ENCODE measurements at places on chromosomes 1 and 21.

DNA sequence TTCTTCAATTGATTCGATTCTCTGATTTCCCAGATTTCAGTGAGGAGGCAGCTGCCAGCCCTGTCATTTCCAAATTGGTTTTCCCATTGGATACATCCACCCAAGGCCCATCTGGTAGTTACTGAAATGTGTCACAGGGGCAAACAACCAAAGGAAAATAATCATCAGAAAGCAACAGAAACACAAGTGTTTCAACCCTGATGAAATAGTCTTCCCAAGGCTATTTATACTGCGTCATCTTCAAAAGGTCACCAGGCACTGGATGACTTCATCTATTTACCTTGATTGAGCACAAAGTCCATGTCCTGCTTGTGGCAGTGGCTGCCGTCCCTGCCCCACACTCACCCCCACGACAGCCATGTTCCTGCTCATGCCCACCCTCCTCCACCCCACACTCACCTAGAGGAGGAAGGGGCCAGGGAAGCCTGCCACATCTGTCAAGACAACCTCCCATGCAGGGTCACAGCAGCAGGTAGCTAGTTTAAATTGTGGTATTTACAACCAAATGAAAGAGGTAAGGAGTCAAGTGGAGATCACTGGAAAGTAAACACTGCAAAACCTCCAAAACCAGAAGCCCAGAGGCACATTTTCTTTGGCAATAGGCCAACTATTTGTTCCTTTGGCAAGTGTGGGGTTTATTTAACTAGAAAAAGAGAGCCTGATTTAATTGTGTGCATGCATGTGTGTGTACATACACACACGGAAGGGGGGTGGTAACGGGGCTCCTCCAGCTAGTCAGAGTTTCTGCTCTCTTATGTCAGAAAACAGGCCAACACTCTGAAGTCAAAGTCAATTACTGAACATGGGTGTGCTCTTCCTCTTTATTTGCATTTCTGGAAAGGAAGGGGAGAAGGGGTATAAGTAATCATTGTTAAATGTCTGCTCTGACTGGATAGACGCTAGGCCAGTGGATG lies 49.5 kb upstream of the RAB4A start:
- no peak overlapping the region for H3K4me3 ChIP-seq
- H3K36me3 ChIP-seq, result no peaks in the 10 kb centered on the region
- no peak for DNase-seq
- H3K27ac ChIP-seq, result no peak overlapping the region
- H3K4me1 ChIP-seq, result no peaks in the 10 kb centered on the region

DNA sequence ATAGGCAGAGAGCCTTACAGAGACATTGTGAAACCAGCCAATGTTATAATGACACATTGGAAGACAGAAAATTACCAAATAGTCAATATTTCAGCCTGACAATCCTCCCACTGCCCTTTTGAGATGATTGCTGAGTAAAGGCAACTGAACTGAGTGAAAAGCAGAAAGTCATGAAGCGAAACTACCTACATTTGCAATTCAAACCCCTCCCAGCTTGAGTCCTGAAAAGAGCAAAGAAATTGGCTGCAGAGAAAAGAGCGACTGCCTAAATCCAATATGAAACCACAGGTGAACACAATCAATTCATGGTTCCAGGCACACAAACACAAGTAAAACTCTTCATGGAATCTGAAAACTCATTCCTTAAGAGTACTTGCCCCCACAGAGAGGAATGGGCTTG lies 143.4 kb upstream of the CHRM3 start:
- no peak overlapping the region for H3K27ac ChIP-seq
- H3K27me3 ChIP-seq, result no peaks in the 10 kb centered on the region
- no peak overlapping the region for H3K4me3 ChIP-seq
- no peaks in the 10 kb centered on the region for H3K4me1 ChIP-seq

DNA sequence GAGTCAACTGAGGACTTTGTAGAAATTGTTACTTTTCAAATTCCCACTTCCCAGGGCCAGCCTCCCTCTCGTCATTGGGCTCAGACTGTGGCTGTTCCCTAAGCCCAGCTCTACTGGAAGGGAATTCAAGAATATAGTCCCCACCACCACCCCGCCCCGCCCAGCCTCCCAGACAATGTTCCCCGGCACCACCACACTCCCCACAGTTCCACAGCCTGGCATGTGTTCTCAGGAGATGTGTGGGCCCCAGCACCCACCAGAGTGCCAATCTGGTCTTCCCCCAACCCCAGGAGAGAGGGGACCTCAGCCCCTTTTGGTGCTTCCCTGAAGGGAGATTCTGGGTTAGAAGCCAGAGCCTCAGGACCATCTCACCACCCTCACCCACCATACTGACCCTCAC lies 120.1 kb downstream of the SYT2 start:
- no peak overlapping the region for H3K27ac ChIP-seq
- peaks cover 30% of the 10 kb centered on the region for H3K36me3 ChIP-seq
- H3K27me3 ChIP-seq, result no peaks in the 10 kb centered on the region
- H3K4me1 ChIP-seq, result peaks cover 12% of the 10 kb centered on the region
- DNase-seq, result no peak

GRCh38 chr1:175287849-175288248 lies 95.3 kb upstream of the KIAA0040 start:
- H3K4me1 ChIP-seq, result peaks cover 10% of the 10 kb centered on the region
- H3K27me3 ChIP-seq, result no peaks in the 10 kb centered on the region
- H3K36me3 ChIP-seq, result no peaks in the 10 kb centered on the region
- no peak overlapping the region for H3K27ac ChIP-seq
- DNase-seq, result no peak

DNA sequence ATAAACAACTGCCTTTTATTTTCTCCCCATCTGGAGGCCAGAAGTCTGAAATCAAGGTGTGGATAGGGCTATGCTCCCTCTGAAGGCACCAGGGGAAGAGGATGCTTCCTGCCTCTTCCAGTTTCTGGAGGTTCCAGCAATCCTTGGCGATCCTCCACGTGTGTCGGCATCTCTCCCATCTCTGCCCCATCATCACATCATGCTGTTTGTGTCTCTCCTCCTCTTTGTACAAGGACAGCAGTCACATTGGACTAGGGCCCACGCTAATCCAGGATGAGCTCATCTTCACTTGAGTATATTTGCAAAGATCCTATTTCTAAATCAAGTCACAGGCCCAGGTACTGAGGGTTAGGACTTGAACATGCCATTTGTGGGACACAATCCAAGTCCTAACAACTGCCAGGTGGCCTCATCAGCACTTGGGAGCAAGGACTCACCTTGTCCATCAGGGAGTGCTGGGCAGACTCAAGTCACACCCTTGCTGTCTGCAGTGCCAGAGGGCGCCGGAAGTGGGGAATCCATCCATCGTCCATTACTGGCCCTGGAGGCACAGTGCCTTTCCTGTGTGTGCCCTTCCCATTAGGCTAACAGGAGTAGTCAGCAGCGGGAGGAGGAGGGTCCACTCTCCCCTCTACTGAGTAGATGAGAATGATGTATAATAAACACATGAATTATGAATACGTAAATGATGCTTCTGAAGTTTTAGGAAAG lies 185.4 kb upstream of the AJAP1 start:
- no peak overlapping the region for H3K4me3 ChIP-seq
- DNase-seq, result no peak
- no peak overlapping the region for H3K27ac ChIP-seq
- no peaks in the 10 kb centered on the region for H3K4me1 ChIP-seq
- peaks cover 4% of the 10 kb centered on the region for H3K27me3 ChIP-seq

GRCh38 chr1:202979459-202979858 lies 12.4 kb upstream of the CYB5R1 start:
- H3K4me1 ChIP-seq, result no peaks in the 10 kb centered on the region
- DNase-seq, result no peak
- H3K27ac ChIP-seq, result no peak overlapping the region

DNA sequence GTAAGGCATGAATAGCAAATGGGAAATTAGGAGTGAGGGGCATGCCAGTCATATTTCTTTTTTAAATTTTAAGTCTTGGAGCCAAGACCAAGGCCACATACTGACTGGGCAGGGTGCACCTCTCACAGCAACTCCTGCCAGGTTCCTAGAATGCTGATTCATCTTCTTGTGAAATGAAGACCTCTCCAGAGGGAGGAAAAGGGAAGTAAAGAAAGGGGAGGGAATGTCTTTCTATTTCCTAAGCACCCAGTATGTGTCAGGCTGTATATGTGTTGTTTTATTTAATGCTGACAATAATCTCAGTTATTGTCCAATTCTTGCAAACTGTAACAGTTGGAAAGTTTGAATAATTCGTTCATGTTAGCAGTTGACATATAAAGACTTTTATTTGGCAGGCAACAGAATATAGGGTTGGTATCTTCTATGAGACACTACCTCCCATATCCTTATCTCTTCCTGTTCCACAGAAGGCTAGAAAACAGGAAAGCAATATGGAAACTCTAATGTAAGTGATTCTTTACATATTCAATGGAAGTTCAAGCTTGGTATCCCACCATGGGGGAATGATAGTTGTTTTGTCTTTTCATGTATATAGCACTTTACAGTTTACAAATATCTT lies 259.1 kb upstream of the USP24 start:
- H3K4me1 ChIP-seq, result no peaks in the 10 kb centered on the region
- H3K27ac ChIP-seq, result no peak overlapping the region
- H3K36me3 ChIP-seq, result no peaks in the 10 kb centered on the region
- no peak overlapping the region for H3K4me3 ChIP-seq
- no peak for DNase-seq

DNA sequence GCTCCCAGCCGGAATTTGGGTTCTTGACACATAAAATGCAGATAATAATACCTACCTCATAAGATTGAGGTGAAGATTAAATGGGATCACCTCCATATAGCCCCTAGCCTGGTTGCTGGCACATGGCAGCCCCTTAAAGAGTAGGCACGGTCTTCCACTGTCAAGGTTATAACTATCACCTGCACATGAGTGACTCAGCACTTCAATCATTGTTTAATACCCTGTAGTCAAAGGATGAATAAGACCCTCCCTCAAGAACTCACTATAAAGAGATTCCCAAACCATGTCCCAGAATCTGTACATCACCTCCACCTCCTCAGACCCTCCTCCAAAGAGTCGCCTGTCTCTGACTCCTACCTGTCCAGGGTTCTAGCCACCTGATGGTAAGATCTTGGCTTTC lies 6.5 kb upstream of the LMNA start:
- no peaks in the 10 kb centered on the region for H3K36me3 ChIP-seq
- H3K4me3 ChIP-seq, result no peak overlapping the region
- peak overlapping the region; percentile 100 for H3K27ac ChIP-seq
- no peak for DNase-seq
- peaks cover 14% of the 10 kb centered on the region for H3K27me3 ChIP-seq
- peaks cover 22% of the 10 kb centered on the region for H3K4me1 ChIP-seq

DNA sequence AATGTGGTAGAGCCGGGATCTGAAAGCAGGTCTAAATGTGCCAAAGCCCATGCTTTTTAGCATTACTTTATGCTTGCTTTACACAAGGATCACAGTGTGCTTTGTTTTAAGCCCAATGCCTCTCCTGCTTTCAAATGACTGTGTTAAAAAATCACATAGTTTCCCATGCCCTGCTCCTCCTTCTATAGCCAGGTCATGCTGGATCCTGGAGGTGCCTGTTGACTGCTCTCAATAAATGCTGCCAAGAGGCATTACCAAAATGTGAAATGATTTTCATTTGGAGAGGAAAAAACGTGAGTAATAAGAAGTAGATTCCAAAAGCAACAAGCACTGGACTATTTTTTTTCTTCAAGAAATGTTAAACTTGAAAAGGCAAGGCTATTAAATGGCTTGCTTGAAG lies 420.7 kb upstream of the USP24 start:
- H3K4me1 ChIP-seq, result peaks cover 3% of the 10 kb centered on the region
- no peak for DNase-seq
- no peak overlapping the region for H3K27ac ChIP-seq
- H3K36me3 ChIP-seq, result no peaks in the 10 kb centered on the region
- H3K4me3 ChIP-seq, result no peak overlapping the region

DNA sequence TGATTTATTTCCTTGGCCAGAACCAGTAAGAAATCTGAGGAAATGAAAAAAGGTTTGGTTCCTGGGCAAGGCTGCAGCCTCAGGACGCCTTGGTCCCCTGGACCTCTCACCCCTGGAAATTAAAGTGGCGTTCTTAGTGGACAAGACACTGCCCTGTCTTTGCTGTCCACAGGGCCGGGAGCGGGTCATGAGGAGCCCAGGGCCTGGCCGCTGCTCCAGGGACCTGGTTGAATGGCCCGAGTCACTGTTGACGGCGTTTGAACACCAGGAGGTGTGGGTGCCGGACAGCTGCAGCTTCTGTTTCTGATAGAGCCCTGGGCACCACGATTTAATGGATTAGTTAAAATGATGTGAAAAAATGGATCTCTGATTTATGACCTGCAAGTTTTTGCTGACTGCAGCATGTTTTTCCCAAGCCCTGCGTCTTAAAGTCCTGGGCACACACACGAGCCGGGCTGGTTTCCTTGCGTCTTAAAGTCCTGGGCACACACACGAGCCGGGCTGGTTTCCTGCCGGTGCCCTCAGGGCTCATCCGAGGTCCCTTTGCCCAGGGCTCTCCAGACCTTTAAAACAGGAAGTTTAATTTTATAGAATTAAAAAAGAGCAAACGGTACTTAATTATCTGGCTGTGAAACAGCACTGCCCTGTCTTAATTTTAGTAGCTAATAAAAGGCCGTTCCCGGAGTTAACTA lies 74.1 kb upstream of the ACTRT2 start:
- H3K27me3 ChIP-seq, result peaks cover 9% of the 10 kb centered on the region
- H3K4me3 ChIP-seq, result no peak overlapping the region
- no peaks in the 10 kb centered on the region for H3K36me3 ChIP-seq
- no peak for DNase-seq
- no peak overlapping the region for H3K27ac ChIP-seq
- H3K4me1 ChIP-seq, result no peaks in the 10 kb centered on the region

- H3K4me3 ChIP-seq, result peak overlapping the region; percentile 83
- peak overlapping the region; percentile 90 for H3K27ac ChIP-seq
- H3K4me1 ChIP-seq, result peaks cover 28% of the 10 kb centered on the region
- DNase-seq, result no peak
- peaks cover 7% of the 10 kb centered on the region for H3K27me3 ChIP-seq
- H3K36me3 ChIP-seq, result no peaks in the 10 kb centered on the region
These were observed 558 bp upstream of the BTG3 start for GRCh38 chr21:17613242-17613676.

DNA sequence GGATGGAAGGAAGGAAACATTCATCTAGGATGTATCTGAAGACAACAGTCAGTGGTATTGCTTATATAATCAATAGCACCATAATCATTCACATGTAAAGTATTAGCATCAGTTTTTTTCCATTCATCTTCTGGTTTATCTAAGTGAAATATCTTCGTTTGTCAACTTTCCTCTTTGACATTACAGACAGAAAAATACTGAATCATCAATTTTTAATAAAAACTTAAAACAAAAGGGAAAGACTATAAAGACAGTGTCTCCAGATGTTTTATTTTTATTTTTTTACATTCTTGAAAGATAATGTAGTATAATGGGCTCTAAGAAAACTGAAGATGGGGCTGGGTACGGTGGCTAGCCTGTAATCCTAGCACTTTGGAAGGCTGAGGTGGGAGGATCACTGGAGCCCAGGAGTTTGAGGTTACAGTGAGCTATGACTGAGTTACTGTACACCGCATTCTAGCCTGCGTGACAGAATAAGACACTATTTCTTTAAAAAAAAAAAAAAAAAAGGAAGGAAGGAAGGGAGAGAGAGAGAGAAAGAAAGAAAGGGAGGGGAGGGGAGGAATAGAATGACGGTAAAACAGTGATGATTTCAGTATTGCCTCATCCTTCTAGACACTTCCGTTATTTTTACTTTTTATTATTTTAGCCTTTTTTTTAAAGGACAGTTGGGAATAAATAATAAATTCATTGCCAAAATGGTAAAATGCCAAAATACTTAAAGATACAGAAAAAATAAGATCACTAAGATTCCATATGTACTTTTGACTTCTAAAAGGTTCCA lies 89.5 kb downstream of the NRIP1 start:
- H3K27ac ChIP-seq, result no peak overlapping the region
- H3K27me3 ChIP-seq, result no peaks in the 10 kb centered on the region
- peaks cover 33% of the 10 kb centered on the region for H3K4me1 ChIP-seq
- no peak for DNase-seq
- peaks cover 3% of the 10 kb centered on the region for H3K36me3 ChIP-seq

Measured in immature natural killer cell (primary cell).